Calu3 (cell line): ENCODE measurements at places on chromosomes 5 and 9. TPM values are rescaled to one million over a fixed set of nuclear protein-coding genes. Genes with fewer than 3 reads are reported as not detected.

DNA sequence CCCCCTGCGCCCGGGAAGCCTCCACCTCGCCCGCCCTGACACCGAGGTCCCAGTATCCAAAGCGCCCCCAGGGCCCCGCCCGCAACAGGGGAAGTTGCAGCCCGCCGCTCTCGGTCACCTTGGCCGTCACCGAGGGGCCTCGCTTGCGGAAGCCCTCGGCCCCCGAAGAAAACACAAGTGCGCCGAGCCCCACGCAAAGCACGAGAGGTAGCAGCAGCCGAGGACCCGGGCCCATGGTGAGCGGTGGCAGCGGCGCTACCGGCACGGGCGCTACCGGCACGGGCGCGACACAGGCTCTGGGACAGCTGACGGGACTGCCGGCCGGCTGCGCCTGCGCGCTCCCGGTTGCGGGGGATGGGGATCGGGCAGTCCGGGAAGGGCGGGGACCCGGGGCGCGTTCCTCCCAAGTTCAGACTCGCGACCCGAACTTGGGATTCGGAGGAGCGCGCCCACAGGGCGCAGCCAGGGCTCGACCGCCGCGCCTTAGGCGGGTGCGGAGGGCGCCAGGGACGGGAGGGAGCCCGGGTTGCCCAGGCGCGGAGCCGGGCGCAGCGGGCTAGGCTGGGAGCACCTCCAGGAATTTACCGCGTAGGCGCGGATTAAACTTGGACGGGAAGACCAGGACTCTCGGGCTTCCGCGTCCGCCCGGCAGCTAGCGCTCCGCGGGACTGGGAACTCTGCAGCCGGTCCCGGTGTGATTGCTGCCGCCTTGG, at the start of gene PPIC:
Gene PPIC, minus strand, starts transcription at position 335 of the 713 bp plus-strand sequence. Its CDS starts 100 bp downstream, at position 235.
- peak; percentile 95 for DNase-seq

- DNase-seq, result peak; percentile 0
These were observed 286.7 kb downstream of the TLE4 start for GRCh38 chr9:79858508-79858907.

- DNase-seq, result no peak
These were observed 216.9 kb downstream of the TLE4 start for GRCh38 chr9:79788662-79789061.

- DNase-seq, result no peak
These were observed 29.7 kb downstream of the DAPK1 start for GRCh38 chr9:87527211-87527916.

DNA sequence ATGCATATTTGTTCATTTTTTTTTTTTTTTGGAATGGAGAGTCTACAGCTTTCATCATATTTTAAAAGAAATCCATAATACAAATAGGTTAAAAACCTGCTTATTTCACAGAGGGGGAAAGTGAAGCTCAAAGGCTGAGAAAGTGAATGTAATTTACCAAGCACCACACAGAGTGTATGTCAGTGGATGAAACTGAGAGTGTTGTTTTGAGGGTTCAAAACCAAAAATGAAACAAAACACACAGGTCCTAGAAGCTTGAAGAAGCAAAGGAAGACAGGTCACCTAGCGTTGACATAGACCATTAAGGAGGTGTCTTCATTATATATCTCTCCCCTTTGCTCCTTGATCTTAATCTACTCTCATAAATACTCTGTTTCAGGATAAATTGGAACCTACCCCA, 7.5 kb downstream of the NMUR2 start:
- DNase-seq, result no peak

DNA sequence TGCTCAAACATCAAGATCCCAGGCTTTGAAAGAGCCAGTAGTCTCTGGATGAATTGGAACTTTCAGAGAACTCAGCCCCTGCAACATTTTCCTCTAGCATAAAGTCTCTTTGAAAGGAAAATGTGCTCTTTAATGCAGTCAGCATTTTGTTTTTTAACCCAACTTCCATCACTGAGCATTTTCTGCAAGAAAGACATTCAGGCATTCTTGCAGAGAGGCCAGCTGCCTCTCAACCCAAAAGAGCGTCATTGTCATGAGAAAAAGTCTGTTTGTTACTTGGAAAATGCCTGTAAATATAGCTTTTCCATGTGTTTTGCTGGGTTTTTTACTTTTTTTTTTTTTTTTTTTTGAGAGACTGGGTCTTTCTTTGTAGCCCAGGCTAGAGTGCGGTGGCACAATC, 225.0 kb downstream of the ADAMTSL1 start:
- no peak for DNase-seq

Gene AP3B1
- 65.8 and 66.9 TPM in 2 replicates for total RNA-seq

Gene NFIL3
- total RNA-seq, result 12.4 and 13.3 TPM in 2 replicates

- DNase-seq, result no peak
These were observed 343.4 kb downstream of the CDK5RAP2 start for GRCh38 chr9:120236596-120236995.

Gene ZNF474
- total RNA-seq, result 0.29 and 0.73 TPM in 2 replicates

Gene ZNF618
- 18.0 and 20.3 TPM in 2 replicates for total RNA-seq

- no peak for DNase-seq
These were observed 1.1 kb downstream of the OSTF1 start for GRCh38 chr9:75089373-75089766.

- no peak for DNase-seq
These were observed 178.3 kb downstream of the CAVIN4 start for GRCh38 chr9:100756217-100756616.

- DNase-seq, result no peak
These were observed 56.8 kb upstream of the TBCA start for GRCh38 chr5:77832938-77833337.

- peak; percentile 6 for DNase-seq
These were observed 251.4 kb downstream of the GLIS3 start for GRCh38 chr9:4048441-4048840.

Gene PCDHB10
- 1.0 and 1.2 TPM in 2 replicates for total RNA-seq

- no peak for DNase-seq
These were observed 30.0 kb downstream of the TRIM32 start for GRCh38 chr9:116717150-116717549.

GRCh38 chr5:76099756-76100155, 16.6 kb downstream of the SV2C start:
- no peak for DNase-seq

DNA sequence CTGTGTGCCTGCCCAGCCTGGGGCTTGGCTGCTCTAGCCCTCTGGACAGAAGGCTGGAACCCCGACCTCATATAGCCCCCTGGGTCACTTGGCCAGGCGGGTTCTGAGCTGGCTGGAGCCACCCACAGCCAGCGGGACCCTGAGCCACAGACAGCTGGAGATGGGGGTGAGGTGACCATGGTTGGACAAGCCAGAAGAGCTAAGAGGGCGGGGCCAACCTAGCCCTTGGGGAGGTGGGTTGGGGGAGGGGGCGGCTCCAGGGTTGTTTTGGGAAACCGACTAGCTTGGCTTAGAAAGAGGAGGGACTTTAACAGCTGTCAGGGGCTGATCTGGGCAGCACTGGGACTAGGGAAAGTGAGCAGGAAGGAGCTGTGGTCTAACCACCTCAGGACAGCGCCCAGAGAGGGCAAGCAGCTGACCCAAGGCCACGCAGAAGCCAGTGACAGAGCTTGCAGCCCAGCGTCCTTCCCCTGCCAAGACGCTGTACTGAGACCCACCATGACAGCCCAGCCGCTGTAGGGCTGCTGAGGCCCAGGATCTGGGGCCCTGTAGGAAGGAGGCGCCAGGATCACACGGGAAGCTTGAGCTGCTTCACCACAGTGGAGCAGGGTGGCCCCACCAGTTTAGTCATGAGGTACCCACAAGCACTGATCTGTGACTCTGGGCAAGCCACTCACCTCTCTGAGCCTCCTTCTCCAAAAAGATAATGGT, 2.2 kb downstream of the AIF1L start:
- DNase-seq, result no peak

GRCh38 chr5:170221327-170221741, 11.5 kb upstream of the C5orf58 start:
- no peak for DNase-seq

Gene ARHGEF28
- 79.3 and 92.0 TPM in 2 replicates for total RNA-seq
